ENCODE measurements at places on chromosomes 3 and 15.

DNA sequence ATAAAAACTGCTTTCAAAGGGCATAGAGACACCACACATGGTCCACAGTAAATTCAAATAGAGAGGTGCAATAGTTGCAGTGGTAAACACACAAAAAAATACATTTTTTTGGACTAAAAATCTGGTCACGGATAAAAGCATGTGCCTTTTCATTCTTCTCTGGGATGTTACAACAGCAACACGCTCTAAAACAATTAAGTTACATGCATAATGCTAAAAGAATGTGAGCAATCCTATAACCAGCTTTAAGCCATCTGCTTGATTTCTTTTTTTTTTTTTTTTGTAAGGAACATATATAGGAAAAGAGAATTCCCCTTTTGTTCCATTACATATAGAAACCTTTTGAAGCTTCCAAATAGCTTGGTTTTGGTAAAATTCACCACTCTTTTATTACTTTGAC, 20.0 kb downstream of the WNT5A start:
- DNase-seq, result no peak

DNA sequence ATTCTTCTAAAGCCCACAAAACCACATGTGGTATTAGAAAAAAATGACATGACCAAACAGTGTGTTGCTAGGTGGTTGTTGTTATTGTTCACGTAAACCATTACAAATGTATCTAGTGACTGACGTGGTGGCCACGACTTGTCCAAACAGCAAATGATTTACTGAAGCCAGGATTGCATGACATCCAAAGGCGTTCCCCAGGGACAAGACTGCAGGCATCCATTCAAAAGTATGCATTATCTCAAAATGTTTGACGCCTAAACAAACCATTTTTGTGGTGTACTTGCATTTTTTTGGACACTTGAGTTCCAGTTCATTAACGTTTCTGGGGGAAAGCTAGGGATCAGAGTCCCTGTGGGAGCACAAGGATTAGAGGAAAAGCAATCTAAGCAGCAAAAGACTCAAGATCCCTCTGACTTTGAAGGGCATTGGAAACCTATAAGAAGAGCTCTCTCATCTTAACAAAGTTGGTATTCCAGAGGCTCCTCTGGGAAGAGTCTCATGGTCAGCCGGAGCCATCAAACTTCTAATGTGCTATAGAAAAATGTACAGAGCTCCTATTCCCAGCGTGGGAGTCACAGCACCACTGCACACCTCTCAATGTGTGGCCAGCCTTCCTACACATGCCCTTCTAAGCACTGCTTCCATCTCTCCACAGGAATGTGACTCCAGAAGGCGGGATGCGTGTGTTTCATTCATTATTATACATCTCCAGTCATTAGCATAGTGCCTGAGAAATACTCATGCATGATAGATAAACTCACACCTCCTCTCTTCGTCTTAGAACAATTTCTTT, 62.9 kb downstream of the FBN1 start:
- DNase-seq, result no peak

GRCh38 chr3:172397716-172398405, 50.4 kb downstream of the GHSR start:
- no peak for DNase-seq

DNA sequence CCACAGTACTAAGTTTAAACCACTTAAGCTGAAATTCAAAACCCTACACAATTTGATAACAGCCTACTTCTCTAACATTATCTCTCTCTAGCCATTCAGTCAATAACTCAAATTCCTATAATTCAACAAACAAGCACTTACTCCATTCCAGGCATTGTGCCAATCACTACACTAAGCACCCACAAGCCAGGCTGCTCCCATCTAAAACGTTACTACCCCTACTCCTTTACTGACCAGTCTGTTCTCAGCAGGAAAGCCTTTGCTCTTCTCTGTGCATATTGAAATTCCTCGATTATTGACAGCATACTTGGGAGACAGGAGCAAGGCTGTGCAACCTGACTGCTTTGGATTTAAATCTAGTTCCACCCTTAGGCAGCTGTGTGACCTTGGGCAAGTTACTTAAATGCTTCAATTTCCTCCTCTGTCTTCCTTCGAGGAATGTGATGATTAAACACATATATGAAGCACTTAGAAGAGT, 177.2 kb upstream of the THBS1 start:
- DNase-seq, result no peak

GRCh38 chr3:42036483-42036823, 54.7 kb upstream of the TRAK1 start:
- DNase-seq, result no peak

GRCh38 chr15:62547584-62547983, 382.5 kb upstream of the C2CD4B start:
- no peak for DNase-seq

DNA sequence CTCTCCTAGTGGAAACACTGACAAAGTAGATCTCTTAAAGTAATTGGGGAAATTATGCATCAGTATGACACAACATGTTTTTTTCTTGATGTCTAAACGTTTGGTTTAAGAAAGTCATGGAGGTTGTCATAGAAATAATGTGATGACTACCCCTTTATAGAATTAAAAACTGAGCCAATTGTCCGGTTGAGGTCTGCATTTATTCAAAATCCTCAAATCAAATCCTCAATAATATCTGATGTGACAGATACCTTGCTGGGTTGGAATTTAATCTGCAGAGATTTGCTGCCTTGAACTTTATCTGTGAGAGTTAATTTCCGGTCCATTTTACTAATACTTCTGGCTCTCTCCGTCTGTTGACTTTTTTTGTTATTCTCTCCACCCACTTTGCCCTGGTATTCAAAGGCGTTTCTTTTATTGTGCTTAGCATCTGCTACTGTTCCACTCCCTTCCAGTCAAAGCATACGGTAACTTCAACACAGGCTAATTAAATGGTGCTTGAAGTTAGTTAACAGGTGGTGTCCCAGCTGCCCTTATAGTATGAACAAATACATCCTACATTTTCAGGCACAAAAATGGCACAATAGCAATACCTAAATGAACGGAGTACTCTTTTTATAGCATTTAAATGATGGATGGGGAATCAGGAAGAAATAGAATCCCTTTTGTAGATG, 628.3 kb downstream of the ROBO1 start:
- no peak for DNase-seq
